Hematopoietic multipotent progenitor cell (in vitro differentiated cells): ENCODE measurements at places on chromosomes 7 and 10.

DNA sequence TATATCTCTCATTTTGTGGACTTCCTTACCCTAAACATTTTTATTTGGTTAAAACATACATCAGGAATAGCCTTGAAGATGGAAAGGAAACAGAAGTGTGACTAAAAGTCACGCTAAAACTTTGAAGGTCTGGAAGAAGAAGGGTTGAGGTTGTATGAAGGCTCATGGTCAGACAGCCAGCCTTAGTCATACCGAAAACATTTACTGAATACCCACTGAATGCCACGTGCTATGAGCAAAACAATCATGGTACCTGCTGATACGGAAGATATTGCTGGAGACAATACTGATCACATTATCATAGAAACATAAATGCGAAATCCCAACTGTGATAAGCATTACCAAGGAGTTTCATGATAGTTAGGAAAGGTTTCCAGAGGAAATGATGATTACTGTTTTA is 64.0 kb downstream of the PDZD8 start:
- DNase-seq: no peak

- DNase-seq: peak; percentile 71
Measured at GRCh38 chr10:67763499-67764011, 67.6 kb upstream of the CTNNA3 start.

DNA sequence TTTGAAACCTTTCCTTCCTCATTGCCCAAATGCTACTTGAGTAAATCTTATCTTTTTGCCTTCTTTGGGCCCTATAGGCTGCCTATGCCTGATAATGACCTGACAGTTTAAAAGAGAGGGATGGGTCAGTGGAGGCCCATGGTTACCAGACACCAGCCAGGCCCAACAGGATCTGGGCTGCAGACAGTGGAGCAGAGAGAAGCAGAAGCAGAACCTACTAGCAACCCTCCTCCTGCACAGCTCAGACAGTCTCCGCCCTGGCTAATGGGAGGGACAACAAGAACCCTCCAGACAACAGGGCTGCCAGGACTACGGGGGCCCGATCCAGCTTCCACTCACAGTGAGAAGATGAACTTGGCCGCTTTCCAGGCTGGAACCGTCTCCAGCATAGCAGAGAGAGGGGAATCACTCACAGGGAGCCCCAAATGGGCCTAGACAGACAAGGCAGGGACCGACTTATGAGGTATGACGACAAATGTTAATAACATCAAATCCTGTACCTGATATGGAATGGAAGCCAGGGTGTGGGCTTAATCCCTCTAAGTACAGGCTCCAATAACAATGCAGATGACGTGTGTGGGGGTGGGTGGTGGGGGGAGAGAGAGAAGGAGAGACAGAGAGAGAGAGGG is 31.7 kb upstream of the DGKI start:
- DNase-seq: no peak

- no peak for DNase-seq
Measured at GRCh38 chr10:125377368-125377767, 217.0 kb upstream of the CTBP2 start.

DNA sequence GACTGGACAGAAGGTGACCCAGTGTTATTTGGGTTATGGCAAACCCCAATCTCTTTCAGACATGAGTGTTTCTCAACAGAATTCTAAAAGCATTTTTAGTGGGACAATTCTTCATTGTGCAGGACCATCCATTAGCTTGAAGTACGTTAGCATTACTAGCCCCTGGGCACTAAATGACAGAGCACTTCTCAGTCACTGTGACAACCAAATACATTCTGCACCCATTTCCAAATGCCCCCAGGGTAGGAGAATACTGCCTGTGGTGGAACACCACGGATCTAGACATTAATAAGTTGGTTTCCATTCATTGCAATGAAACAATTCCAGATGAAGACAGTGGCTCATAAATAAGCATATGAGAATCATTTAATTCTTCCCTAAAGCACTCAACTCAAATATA is 102.4 kb upstream of the FRMD4A start:
- DNase-seq: no peak

DNA sequence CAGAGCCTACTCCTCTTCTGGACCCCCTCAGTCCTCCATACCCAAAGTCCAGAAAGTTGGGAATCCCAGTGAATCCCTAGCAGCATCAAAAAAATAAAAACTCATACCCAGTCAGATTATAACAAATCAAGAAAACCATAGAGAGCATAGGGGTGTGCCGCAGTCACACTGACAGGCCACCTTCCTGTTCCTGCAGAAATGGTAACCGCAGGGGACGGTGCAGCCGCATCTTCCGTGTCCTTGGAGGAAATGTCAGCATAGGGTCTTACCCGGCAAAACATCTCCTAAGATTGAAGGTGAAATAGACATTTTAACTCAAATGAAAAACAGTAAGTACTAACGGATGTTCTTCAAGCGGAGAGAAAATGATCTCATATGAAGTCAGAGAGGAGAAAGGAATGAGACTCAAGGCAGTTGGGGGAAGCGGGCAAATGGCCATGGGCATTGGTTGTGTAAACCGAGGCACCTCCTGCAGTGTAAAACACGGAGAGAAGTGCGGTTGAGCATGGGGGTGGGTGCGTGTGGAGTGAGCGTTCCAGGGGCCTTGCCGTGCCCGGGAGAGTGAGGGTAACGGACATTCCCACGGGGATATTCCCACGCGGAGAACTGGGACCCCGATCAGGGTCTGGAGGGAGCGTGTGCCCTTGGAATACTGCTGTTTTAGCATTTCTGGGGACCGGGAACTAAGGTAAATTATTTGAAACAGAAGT is 110.8 kb downstream of the NKX6-2 start:
- DNase-seq: no peak

GRCh38 chr7:55349121-55349520 is 16.0 kb upstream of the LANCL2 start:
- DNase-seq: no peak

- DNase-seq: no peak
Measured at GRCh38 chr7:151586531-151587260, 67.0 kb upstream of the RHEB start.

DNA sequence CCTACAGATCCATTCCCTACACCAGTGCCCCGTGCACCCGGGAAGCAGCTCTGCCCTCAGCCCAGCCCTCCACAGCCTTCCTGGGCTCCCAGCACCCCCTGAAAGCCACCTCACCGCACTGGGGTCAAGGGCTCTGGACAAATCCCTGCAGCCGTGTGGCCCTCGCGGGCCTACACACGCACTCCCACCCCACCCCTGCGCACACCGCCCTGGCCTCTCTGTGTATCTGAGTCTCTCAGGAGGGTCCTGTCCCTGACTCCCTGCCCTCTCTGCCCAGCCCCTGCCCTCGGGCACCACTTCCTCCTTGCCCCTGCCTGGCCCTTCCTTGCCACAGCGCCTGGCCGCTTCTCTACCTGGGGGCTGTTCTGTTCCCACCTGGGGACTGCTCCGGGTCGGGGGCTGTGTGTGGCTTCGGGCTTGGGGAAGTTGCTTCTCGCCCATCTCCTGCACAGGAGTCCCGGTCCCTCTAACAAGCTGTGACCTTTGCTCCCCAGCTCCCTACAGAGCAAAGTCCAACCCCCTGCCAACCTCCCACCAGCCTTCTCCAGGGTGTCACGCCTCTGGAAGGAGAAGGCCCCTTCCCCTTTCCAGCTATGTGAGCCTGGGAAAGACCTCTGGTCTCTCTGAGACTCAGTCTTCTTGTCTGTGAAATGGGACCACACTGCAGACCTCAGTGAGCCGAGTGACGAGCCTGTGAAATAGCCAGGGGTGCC is 1.5 kb downstream of the TMEM184A start:
- DNase-seq: no peak

DNA sequence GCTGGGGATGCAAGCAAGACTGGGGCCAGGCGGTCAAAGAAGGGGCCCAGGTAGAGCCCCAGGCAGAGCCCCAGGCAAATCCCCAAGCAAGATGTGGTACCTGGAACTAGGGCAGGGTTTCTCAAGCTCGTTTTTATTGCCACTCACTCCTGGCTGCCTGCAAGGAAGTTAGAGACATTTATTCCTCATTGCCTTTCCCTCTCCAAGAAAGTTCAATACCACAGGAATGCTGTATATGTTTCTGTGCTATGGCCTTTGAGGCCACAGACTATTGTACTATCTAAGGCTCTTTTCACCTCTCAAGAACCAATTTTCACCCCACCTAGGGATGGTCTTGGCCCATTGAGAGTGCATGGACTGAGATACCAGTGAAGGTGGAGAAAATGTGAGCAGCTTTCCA is 71.3 kb downstream of the TACC2 start:
- DNase-seq: no peak

DNA sequence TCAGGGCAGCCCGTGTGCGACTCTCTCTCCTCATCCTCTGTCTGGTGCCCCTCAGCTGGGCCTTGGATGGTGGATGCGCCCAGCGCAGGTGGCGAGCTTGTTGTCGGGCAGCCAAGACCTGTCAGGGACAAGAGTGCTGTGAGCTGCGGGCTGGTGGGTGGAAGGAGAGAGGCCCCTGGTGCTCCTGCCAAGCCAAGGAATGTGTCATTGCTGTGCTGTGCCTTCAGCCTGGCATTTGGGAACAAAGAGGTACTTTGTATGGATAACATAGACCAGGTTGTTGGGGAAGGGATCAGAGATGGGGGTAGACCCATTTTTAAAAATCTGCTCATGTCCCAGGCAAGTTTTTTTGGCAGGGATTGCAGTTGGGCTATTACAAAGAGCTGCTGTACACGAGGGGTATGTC is 120.9 kb downstream of the PKD1L1 start:
- no peak for DNase-seq

DNA sequence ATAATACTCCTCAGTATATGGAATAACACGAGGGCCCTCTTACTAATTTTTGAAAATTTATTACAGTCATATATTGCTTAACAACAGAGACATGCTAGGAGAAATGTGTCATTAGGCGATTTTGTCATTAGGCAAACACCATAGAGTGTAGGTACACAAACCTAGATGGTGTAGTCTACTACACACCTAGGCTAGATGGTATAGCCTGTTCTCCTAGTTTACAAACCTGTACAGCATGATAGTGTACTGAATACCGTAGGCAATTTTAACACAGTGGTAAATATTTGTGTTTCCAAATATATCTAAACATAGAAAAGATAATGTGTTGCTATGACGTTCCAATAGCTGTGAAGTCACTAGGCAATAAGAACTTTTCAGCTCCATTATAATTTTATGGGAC is 12.8 kb downstream of the OR2F1 start:
- no peak for DNase-seq

GRCh38 chr7:155344270-155344617 is 46.6 kb downstream of the INSIG1 start:
- no peak for DNase-seq

- DNase-seq: no peak
Measured at GRCh38 chr7:117262546-117262945, 60.3 kb downstream of the WNT2 start.

DNA sequence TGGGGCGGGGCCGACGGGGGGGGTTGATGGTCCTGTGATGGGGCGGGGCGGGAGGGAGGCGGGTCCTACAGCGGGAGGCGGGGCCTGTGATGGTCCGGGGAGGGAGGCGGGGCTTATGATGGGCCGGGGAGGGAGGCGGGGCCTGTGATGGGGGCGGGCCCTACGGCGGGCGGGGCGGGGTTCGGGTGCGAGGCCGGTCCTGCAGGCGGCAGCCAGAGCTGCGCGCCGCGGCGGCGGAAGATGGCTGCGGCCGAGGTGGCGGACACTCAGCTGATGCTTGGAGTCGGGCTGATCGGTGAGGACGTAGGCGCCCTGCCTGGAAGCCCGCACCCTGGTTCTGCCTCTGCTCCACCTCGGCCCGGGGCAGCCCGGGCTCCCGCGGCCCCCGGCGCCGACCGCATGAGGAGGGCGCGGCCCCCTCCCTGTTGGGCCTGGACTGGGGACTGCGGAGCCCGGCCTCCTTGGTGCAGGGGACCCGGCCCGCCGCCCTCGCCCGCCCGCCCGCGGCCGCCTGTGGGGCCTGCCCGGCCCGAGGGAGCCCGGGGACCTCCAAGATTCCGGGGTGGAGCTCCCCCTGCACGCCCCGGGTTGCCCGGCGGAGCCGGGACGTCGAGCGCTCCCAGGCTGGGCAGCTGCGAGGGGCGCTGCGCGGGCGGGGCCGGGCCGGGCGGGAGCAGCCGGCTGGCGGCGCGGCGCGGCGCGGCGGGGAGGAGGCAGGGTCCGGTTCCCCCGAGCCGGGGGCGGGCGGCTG is at the start of gene DENND10:
Gene DENND10, plus strand, starts transcription at position 211 of the 751 bp plus-strand sequence. Its CDS starts 30 bp downstream, at position 241.
- peak; percentile 63 for DNase-seq

GRCh38 chr10:83959328-83959727 is 180.0 kb upstream of the GHITM start:
- peak; percentile 5 for DNase-seq

GRCh38 chr10:90372451-90372850 is 485.4 kb downstream of the HTR7 start:
- DNase-seq: no peak

- no peak for DNase-seq
Measured at GRCh38 chr7:123687161-123687560, 31.5 kb downstream of the LMOD2 start.

DNA sequence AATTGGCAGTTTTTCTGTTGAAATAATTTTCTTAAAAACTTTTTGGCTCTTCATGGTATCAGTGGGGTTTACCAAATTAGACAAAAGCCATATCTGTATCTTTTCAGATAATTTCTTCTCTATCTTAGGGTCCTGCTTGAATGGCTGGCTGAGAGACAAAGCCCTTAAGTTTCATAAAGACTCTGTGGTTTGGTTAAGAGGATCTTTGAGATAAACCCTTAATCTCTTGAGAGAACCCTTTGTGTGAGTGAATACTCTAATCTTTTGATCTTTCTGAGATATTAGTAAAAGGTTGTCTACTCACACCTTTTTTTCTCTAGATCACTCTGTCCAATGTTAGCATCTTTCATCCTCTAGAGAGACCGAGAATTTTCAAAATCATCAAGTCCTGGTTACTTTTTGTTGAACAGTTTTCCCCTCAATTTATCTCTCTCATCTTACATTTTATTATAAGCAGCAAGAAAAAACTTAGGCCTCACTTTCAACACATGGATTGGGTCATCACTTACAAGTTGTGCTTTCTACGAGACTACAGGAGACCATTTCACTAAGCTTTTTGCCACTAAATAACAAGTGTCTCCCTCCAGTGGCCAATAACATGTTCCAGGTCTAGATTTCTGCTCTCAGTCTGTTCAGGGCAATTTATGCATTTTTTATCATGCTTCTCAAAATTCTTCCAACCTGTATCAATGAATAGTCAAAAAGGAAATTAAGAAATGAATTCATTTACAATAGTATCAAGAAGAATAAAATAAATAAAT is 28.4 kb downstream of the DNAJC9 start:
- peak; percentile 14 for DNase-seq

GRCh38 chr10:71968553-71969474 is 4.6 kb downstream of the CHST3 start:
- DNase-seq: no peak

GRCh38 chr10:92914478-92915325 is 66.4 kb downstream of the EXOC6 start:
- DNase-seq: peak; percentile 35

GRCh38 chr7:126449611-126450268 is 803.0 kb downstream of the GRM8 start:
- no peak for DNase-seq

DNA sequence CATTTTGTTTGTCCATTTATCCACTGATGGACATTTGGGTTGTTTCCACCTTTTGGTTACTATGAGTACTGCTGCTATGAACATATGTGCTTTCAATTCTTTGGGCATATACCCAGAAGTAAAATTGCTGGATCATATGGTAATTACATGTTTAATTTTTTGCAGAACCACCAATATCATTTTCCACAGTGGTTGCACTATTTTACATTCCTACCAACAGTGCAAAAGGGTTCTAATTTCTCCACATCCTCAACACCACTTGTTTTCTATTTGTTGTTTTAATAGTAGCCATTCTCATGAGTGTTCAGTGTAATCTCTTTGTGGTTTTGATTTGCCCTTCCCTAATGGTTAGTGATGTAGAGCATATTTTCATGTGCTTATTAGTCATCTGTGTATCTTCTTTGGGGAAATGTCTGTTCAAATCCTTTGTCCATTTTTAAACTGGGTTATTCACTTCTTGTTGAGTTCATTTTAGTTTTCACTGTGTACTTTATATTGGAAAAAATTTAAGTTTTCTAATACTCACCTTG is 101.9 kb downstream of the HIBADH start:
- DNase-seq: no peak
